ENCODE measurements at places on chromosomes 16 and 17.
A peak's percentile ranks its signal among the peaks of the same experiment; 100 is the strongest.

DNA sequence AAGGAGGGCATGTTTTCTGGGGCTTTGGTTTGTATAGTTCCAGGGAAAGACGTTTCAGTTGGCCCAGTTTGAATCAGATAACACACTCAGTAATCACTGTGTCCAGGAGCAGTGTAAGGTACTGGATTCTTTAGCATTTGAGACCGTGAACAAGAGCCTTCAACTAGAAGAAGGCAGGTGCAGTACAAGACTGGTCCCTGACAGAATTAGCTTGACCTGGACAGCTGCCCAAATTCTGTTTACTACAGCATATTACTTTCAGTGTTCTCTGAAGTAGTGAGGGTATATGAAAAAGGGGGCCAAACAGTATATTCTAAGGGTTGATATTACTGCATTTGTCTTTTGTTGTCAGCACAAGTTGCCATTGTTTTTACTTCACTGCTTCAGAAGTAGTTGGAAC lies 81.3 kb downstream of the COX10 start:
- DNase-seq = no peak

- DNase-seq = no peak
Observed at GRCh38 chr17:43019418-43019817, 2.8 kb downstream of the VAT1 start.

GRCh38 chr16:35197656-35198055 lies 1738.2 kb downstream of the TP53TG3F start:
- DNase-seq = no peak

DNA sequence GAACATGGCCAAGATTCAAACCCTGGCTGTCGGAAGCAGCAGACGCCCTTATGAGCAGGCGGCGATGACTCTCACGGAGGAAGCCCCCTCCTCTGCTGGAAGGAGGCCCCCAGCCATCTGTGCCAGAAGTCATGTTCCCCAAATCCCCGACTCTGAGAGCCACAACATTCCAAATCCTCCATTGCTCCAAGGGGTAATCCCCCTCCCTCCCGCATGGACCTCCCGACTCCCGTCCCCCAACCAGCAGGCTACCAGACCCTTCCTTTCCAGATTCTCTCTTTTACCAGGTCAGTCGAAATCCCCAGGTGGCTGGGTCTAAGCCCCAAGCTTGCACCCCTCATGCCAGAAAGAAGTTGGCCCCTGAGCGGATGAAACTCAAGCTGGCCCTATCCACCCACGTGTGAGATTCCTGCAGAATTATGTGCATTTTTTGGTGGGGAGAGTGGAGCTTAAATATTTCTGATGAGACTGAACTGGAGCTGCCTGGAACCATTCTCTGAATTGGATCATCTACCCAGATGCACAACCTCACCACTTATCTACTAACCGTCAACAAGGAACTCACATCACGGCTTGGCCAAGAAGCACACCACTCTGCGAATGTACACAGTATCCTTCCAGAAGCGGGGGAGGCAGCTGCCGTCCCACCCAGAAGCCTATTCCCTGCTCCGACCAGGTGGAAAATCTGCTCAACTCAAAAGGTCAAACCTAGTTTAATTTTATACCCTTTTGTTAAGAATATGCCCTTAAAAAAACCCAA lies 283.5 kb downstream of the C16orf95 start:
- DNase-seq = no peak

DNA sequence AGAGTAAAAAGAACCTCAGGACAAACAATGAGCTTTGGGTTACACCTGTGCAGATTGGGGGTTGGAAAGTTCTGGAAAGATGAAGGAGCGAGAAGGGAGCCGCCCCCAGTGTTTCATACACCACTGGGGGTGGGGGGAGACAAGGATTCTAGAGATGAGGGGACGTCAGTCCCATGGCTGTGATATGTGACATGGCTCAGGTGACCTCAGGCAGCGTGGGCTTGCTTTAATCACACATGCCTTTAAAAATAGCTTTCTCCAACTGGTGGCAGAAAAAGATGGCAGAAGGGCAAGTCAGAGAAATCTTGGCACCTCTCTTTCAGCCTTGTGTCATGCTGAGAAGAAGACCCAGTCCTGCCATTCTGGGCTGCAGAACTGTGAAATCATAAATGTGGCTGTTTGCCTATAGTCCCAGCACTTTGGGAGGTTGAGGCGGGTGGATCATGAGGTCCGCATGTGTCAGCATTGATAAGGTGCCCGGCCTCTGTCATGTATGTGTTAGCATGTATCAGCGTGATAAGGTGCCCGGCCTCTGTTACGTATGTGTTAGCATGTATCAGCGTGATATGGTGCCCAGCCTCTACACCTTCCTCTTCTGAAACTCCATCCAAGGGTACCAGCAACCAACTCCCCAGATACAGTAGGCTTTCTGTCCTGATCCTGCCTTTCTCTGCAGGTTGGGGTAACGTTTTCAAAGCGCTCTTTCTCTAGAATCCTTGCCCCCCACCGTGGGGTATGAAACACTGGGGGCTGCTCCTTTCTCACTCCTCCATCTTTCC lies 25.0 kb downstream of the WIPI1 start:
- no peak for DNase-seq

GRCh38 chr17:76000016-76000754 lies 470 bp upstream of the CDK3 start:
- peak; percentile 74 for DNase-seq

DNA sequence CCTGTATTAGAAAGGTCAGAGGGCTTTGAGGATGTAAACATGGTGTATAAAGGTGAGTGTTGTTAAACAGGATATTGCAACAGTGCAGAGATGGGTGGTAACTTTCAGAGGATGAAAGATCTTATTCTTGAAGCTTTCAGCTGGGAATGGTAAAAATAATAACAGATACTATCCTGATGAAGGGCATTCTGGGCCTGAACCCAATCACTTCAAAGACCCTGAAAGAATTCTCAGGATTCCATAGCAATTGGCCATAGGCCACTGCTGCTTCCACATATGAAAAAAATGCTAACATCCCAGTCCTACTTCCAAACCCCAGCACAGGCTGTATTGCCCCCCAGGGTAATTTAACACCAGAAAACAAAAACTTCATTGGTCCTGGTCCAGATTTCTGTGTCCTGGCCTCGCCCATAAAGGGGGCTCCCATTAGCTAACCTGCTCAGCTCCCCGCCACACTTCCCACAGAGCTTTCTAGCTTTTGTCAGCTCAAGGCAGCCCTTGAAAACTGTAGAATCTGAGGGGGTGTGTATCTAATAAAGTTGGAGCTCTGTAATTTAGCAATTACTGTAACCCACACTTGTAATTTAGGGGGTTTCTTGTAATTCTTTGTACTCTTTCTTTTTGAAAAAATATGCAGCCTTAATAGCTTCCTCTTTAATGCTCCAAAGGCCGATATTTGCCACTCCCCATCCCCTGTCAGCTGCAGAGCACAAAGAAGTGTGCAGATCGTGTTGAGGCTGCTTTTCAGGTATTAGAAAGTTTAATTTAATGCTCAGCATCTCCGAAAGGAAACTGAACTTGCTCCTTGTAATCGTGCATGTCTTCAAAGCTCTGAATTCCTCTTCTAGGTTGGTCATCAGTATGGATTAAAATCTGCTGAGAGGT lies 371.5 kb downstream of the SEC14L1 start:
- no peak for DNase-seq

- no peak for DNase-seq
Observed at GRCh38 chr17:57953705-57954396, 1.4 kb downstream of the CUEDC1 start.

DNA sequence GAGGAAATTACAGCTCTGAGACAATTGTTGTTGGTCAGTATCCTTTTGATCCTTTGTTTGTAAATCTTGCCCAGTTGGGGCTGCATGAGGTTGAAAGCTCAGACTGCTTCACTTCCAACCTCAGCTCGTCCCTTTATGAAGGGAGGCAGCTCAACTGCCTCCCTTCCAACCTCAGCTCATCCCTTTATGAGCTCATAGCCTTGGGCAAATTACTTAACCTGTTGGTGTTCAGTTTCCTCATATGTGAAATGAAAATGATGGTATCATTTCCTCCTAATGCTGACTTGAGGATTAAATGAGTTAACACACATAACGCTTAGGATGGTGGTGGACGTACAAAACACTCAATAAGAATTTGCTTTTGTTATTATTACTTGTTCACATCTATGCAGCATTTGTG lies 265.1 kb downstream of the CDH13 start:
- DNase-seq = no peak

GRCh38 chr16:73149334-73149733 lies 101.4 kb upstream of the ZFHX3 start:
- DNase-seq = no peak

DNA sequence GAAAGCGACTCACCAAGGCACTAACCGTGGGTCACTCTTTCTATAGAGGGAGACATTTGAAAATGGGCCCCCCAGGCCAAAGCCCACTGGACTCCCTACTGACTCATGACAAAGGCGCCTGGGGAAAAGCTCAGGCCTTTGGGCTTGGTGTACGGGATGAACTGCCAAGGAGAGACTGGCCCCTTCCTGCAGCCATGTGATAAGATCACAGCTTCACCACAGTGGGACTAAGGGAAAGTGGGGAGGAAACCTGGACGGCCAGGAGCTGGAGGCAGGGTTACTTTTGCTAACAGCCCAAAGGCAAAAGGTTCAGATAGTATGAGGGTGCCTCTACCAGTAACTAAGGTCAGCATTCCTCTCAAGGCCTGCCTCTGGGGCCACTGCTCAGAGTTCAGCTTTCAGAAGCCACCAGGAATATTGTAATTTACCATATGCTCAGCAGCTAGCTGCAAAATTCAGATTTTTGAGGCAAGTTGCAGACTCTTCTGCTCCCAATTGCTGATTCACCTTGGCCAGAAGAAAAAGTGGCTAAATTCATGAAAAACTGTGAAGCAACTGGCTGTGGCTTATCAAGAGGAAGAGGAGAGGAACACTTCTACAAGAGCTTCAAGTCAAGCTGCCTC lies 37.1 kb upstream of the SLC25A19 start:
- DNase-seq = no peak

DNA sequence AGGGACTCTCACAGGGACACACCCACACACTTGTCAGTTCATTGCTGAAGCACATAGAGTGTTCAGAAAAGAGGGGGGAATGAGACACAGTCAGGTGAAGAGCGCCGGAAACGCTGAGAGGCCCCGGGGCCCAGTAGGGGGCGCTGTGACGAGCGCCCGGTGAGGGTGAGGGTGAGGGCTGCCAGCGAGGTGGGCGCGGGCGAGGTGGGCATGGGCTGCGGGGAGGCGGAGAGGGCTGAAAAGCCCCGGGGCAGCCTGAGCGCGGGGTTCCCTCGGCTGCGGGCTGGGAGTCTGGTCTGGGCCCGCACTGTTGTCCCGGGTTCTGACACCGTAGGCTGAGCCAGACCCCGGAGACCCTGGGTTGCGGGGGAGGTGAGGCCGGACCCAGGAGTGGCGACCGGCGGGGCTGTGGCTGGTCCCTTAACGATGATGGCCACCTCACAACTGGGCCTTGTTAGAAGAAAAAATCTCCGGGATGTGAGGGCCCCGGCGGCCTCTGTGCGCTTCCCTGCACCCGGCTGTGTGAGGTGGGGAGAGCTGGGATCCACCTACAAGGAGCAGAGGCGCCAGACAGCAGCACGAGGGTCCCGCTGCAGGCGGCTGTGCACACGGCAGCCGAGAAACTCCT lies 91.4 kb downstream of the C16orf78 start:
- DNase-seq = no peak

- DNase-seq = no peak
Observed at GRCh38 chr16:63363738-63364137, 1327.5 kb upstream of the CDH8 start.

GRCh38 chr16:90053902-90054500 lies 23.1 kb downstream of the PRDM7 start:
- no peak for DNase-seq

- DNase-seq = no peak
Observed at GRCh38 chr17:71978435-71978834, 142.4 kb upstream of the SOX9 start.

- DNase-seq = no peak
Observed at GRCh38 chr17:28907709-28908475, 5.0 kb upstream of the DHRS13 start.

DNA sequence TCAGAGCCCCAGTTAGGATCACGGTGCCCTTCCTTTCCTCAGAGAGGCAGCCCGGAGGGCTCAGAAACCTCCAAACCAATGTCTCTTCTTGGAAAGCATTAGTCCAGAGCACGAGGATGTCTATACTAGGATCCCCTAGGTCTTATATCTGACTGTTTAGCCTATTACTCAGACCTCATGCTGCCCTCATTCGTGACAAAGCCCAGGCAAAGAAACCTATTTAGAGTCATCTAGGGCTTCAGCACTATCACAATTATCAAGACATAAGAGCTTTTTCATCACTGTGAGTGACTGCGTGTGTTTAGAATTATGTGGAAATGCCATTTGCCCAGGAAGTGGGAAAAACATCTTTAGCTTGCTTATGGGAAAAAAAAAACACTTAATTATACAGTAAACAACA lies 159.8 kb upstream of the NOL11 start:
- no peak for DNase-seq

Measured in neural crest cell (in vitro differentiated cells).